ENCODE measurements at places on chromosomes 13 and 19.

DNA sequence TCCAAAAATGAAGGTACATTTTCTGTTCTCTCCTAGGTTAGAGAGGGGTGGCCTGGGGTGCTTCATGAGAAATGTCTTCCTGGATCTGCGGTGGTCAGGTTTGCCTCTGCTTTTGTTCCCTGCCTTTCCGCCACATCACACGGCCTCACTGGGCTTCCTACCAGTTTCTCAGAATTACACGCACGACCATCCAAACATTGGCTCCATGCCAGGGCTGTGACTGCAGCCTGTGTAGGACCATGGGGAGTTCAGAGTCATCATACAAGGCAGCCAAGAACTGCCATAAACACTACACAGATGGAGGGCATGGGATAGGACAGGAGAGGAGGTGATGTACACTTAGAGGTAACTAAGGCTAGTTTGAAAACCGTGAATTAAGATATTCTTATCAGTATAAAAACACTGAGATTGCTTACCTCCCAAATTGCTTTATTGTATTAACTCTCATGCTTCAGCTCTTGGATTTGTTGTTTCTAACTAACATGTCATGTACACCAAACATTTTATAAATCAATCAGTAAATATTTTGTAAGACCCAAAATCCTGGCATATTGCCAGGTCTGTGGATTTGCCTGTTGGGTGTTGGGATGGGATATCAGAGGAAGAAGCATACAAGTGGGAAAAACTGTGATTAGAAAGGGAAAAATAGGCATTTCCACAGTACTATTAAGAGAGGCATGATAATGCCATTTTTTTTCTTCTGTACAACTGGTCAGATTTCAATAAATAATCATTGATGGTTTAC lies 45.2 kb downstream of the CDADC1 start:
- DNase-seq: no peak

DNA sequence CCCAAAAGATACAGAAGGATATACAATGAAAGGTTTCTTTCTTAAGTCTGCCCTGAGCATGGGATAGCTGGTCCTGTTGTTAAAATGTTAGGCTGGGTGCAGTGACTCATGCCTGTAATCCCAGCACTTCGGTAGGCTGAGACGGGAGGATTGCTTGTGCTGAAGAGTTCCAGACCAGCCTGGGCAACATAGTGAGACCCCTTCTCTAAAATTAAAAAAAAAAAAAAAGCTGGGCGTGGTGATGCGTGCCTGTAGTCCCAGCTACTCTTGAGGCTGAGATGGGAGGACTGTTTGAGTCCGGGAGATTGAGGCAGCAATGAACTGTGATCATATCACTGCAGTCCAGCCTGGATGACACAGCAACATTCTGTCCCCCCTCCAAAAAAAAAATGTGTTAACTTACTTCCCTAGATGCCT lies 52.5 kb upstream of the SHKBP1 start:
- no peak for DNase-seq

- no peak for DNase-seq
Measured at GRCh38 chr13:99859178-99860177, 112.1 kb downstream of the ZIC5 start.

DNA sequence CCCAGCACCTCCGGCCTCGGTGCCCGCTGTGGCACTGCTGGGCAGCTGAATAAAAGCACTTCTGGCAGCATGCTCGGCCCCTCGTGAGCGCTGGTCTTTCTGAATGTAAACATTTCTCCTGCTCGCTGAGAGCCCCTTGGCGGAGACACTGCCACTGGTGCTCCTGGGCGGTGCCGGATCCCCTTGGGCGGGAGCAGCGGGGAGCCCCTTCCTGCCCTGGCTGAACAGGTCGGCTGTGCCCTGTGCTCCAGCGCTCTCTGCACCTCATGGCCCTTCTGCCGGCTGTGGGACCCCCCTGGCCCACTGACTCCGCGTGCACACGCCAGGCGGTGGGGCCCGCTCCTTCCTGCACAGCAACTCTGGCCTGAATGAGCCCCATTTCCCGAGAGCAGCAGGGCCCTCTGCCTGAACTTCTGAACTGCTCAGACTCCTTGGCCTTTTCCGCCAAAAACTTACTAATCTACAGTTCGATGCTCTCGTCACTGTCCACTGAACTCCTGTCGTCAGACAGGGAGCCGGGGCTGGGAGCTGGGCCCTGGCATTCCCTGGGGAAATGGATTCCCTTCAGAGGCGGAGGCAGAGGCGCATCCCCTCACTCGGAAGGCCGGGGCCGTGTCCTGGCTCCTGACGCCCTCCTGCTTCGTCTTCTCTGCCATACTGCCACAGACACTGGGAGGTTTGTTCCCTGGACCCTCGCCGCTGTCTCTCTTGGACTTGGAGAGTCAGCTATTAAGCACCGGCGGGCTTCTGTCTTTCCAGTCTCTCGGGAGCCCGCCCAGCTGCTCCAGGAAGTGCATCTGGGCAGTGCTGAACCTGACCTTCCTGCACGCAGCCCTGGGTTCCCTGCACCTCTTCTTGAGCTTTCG lies 14.2 kb downstream of the RB1 start:
- no peak for DNase-seq

DNA sequence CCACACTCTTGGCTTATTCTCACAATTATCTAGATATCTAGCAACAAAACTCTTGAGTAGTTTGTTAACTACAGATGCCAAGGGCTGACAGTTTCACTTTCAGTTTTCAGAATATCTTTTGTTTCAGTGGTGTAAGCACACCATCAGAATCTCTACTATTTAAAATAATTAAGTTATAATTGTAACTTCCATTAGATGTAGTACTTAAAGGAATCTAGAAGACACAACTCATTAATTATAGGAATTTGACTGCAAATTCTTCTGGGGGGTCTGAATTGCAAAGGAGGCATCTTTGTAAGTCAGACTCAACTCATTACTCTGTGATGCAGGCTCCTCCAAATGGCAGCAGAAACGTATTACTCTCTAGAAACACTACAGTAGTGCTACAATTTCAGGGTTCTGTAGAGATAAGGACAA lies 44.9 kb upstream of the USPL1 start:
- no peak for DNase-seq

DNA sequence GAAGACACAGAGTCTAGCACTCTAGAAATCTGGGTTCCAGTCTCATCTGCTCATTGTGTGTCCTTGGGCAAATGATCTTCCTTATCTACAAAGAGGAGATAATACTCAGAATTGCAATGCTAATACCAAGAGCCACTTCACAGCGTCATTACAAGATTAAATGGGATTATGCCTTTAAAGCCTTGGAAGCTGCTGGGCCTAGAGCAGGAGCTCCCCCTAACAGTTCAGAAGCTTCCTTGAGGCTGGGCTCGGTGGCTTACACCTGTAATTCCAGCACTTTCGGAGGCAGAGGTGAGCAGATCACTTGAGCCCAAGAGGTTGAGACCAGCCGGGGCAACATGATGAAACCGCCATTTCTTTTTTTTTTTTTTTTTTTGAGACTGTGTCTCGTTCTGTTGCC lies 27.6 kb downstream of the AP2S1 start:
- no peak for DNase-seq

DNA sequence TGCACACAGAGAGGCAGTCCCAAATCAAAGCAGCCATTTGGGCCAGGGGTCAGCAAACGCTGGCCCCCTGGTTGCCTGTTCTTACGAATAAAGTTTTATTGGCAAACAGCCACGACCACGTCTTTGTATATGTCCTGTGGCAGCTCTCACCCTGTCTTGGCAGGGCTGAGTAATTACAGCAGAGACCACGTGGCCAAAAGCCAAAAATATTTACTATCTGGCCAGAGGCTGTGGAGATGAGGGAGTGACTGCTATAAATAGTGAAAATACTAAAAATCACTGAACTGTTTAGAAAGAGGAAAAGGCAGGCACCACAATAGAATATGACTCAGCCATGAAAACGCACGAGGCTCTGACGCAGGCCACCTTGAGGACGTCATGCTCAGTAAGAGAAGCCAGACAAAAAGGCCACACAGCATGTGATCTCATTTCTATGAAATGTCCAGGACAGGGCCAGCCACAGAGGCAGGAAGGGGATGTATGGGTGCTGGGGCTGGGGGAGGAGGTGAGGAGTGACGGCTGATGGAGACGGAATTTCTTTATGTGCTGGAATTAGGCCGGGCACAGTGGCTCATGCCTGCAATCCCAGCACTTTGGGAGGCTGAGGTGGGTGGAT lies 29.4 kb downstream of the SMIM24 start:
- DNase-seq: no peak

DNA sequence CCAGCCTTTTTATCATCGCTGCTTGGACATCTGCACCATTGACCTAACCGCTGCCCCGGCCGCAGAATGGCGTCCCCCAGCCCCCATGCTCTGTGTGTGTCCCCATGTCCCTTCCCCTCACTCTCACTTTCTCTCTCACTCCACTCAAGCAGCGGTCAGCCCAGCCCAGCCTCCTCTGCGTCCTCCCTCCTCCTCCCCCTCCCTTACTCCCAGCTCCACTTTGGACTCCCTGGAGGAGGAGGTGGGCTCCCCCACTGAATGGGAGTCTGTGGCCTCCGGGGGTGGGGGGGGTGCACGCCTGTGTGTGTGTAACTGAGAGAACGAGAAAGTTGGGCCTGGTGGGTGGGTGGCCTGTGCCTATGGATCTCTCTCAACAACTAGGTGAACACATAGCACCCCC lies 2.2 kb downstream of the MAP2K7 start:
- no peak for DNase-seq

DNA sequence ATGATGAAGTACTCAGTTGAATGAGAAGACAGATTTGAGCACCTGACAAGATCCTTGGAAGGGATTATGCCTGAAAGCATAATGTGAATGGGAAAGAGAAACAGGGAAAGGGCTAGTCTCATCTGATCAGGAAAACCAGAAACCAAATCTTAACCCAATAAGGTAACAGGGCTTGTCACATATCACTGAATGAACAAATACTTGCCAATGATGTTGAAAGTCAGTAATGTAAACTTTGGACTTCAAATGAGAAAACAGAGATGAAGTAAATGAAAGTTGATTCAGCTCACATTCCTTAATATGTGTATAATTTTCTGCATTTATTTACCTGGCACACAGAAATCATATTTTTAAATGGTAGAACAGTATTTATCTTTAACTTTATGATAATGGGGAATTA lies 480.0 kb downstream of the KCTD12 start:
- no peak for DNase-seq

DNA sequence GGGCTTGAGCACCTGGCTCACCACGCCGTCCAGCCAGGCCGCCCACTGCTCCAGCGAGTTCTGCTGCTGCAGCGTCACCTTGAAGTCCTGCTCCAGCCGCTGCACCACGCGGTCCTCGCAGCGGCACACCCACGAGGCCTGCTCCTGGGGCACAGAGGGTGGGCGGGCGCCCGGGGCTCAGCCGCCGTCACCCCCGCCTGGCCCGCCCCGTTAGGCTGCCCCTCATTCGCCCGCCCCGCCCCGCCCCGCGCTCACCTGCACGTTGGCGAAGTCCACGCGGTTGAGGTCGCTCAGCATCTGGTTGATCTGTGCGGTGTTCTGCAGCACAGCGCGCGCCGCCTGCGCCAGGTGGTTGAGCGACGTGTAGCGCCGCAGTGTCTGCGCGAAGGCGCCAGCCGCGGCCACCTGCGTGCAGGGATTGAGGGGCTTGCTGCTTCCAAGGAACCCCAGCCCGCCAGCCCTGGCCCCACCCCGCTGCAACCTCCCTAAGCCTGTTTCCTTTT lies 11.3 kb downstream of the DCAF15 start:
- no peak for DNase-seq

- no peak for DNase-seq
Measured at GRCh38 chr19:2064788-2065524, 13.9 kb upstream of the MKNK2 start.

DNA sequence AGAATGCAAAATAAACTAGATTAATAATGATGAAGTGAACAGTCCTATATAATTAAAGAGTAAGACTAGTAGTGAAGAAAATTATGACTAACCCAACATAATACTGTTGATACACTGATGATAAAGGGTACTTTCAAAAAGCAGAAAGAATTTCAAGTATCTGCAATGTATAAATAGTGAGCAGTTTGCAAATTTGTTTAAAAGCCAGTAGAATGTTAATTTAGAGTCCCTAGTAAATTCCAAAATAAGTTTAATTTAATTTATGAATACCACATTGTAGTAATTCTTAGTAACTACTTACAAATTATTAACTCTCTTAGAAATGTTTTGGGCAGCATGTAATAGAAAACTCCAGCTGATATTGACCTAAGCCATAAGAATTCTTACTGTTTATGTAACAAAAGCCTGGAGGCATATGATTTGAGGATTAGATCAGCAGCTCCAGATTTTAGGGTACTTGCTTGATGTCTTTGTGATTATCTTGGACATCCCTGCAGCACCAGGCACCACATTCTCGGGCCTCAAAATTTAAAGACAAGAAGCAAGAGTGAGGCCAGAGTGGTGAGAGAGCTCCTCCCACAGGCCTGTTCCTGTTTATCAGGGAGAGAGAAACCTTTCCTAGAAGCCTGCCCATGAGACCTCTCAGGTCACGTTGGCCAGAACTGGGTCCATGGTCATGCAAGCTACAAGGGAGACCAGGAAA lies 67.6 kb upstream of the TDRD3 start:
- DNase-seq: peak; percentile 28

DNA sequence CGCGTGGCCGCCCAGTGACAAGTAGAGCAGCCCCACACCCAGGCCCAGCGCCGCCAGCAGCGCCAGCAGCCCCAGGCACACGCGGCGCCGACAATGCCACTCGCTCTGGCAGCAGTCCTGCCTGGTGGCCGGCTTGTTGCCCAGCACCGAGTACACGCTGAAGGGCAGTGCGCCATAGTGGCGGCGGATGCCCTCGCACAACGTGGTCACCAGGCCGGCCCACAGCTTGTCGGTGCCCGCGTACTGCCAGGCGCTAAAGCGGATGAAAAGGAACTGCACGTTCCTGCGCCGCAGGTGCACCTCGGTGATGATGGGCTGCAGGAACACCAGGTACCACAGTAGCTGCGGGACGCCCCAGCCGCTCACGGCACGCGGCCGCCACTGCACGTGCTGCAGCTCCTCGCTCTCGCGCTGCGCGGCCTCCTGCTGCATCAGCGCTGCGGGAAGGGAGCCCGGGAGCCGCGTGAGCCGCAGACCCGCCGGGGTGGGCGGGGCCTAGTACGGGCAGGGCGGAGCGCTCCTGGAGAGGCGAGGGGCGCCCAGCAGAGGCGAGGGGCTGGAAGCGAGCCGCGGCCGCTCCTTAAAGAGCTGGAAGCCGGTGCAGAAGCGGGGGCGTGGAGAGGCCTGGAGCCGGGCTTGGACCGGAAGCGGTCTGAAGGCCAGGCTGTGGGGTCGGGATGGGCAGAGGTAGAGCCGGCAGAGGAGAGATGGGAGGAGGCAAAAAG lies 7.3 kb downstream of the NKPD1 start:
- no peak for DNase-seq

GRCh38 chr19:48608798-48609263 lies 2.3 kb downstream of the SPACA4 start:
- peak; percentile 91 for DNase-seq

Measured in HuH-7 (cell line).